ENCODE measurements at places on chromosomes 16 and 17.

- peak; percentile 83 for DNase-seq
Observed at GRCh38 chr17:76141212-76142038, at the start of gene FOXJ1. Gene FOXJ1 (minus strand): TSS chr17:76141245. CDS start chr17:76140395, 850 bp downstream.

- no peak for DNase-seq
Observed at GRCh38 chr16:4489030-4489429, 12.8 kb downstream of the HMOX2 start.

DNA sequence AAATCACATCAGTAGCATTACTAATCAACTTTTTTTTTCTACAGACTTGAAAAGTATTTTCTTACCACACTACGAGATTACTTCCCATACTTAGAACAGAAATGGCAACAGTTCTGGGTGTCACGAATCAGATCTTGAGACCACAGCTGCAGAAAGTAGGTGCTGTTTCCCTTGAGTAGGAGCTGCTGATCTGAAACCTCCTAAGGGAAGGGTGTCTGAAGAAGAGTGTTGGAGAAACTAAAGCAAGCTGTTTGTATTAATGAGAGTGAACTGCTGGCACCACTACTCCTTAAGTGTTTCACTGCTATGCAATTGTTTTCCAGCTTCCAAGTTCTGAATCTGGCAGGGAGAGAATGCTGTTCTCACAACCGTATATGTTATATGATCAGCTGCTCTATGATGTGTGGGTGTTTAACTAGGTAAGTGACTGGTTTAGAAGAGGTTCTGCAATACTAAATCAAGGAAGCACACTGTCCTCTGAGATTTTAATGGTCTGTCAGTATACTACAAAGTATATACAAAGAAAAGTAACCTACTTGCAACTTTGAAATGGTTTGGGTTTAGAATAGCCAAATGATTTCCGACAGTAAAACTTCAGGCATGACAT lies 3.3 kb downstream of the ZNF652 start:
- no peak for DNase-seq

DNA sequence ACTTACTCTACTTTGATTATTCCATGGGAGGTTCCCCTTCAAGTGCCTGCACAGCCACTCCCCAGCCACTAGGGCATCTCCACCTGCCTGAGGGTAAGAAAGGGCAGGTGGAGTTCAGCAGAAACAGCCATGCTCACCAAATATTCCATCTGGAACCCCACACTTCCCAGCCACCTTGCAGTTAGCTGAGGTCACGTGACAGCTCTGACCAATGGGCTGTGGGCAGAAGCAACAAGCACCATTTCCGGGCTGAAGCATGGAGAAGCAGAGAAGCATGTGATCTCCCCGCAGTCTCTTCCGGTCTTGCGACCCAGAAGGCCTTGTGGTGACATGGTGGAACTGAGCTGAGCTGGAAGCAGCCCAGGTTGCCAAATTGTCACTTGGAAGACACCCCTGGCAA lies 108.6 kb downstream of the CCT6B start:
- no peak for DNase-seq

- DNase-seq: no peak
Observed at GRCh38 chr17:31753011-31753410, 106.0 kb downstream of the COPRS start.

DNA sequence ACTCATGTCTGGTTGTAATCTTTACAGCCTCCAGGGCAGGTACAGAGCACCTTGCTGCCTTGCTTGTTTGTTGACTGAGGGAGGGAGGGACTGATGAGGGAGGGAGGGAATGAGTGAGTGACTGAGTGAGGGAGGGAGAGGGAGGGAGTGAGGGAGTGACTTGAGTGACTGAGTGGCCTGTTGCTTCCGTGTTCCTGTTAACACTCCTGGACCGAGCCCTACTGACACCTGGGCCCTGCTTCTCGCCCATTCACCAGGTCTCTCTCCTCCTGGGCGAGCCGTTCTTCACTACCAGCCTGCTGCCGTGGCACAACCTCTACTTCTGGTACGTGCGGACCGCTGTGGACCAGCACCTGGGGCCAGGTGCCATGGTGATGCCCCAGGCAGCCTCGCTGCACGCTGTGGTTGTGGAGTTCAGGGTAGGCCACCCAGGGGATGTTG lies 41.2 kb downstream of the PRMT7 start:
- no peak for DNase-seq

- DNase-seq: no peak
Observed at GRCh38 chr16:81384006-81384405, 60.6 kb upstream of the CMIP start.

DNA sequence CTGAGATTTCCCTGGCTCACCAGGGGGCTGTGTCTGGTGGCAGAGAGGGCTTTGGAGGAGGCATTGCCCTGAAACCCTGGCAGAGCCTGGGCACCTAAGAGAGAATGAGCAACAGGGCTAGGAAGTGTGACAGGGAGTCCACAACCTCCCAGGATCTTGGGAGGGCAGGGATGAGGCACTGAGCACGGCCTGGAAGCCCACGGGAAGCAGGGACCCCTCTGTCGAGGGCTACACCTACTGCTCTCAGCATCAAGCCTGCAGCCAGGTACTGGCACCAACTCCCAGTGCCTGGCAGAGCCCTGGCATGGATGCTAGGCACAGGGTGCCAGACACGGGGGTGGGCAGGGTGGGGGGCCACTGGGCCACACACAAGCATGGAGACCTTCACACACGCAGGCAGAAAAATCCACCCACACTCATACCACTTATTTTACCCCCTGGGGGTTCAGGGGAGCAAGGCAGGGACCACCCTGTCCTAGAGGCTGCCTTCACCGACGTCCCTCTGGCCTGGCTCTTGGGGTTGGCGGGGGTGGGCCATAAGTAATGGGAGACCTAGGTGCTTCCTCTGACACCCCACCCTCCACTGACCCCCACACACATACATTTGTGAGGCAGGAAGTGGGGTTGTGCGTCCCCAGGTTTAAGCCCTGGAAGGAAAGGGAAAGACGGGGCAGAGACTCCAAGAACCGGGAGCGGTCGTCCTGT lies 970 bp upstream of the HSD11B2 start:
- DNase-seq: no peak

- DNase-seq: no peak
Observed at GRCh38 chr16:85607796-85608514, 5.2 kb upstream of the GSE1 start.

DNA sequence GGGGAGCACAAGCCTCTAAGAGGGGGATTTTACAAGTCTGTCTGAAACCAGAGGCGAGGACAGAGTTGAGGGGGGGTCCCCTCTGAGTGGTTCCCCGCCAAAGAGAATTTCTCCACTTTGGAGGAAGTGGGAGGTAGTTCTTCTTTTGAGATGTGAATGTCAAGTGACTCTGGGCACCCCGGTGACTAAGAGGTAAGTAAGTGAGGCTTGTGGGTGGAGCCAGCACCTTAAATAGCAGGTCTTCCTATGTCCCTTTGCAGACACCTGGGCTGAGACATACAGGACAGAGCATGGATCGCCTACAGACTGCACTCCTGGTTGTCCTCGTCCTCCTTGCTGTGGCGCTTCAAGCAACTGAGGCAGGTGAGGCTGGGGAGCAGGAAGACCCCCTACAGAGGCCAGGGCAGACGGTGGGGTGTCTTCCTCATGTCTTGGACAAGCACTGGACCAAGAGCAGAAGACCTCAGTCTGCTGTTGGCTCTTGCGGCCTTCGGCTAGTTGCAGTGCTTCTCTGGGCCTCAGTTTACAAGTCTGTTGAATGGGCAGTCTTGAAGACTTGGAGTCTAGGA lies at the start of gene CCL22:
CCL22 (plus strand) TSS at position 257 of the 569 bp plus-strand sequence; CDS start at position 291, 34 bp downstream.
- DNase-seq: peak; percentile 7

GRCh38 chr16:9854675-9855074 lies 327.6 kb downstream of the GRIN2A start:
- DNase-seq: no peak

DNA sequence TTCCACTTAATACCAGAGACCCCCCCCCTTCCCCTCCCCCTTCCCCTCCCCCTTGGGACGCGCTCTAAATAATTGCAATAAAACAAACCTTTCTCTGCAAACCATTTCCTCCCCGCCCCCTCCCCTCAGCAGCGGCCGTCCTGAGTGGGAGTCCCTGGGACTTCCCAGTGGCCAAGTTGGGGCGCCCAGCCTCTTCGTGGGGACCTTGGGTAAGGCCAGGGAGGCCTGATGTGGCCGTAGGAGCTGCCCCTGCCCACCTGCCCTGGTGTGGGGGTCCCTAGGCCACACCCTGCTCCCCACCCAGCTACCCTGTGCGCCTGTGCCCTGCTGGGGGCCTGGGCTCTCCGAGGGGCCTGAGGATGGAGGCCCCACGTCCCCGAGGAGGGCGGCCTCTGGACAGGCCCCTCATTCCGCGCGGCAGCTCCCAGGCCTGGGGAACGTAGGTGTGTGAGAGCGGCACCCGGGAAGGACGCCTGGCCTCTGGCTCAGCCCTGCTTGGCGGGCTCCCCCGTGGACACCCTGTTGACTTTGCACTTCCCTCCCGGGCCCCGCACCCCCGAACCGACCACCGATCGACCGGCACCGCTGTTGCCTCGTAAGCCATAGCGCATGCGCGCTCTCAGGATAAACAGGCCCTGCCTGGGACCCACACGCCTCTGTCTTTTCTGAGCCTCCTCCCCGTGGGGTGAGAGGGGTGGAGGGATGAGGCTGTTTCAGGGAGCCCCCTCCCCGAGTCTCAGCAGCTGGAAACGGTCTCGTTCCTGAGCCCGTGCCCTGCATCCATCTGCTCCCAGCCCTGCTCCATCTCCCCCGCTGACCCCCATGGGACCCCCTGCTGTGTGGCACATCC lies 9.0 kb downstream of the NTHL1 start:
- no peak for DNase-seq

- no peak for DNase-seq
Observed at GRCh38 chr17:65855245-65855644, 293.8 kb upstream of the AXIN2 start.

DNA sequence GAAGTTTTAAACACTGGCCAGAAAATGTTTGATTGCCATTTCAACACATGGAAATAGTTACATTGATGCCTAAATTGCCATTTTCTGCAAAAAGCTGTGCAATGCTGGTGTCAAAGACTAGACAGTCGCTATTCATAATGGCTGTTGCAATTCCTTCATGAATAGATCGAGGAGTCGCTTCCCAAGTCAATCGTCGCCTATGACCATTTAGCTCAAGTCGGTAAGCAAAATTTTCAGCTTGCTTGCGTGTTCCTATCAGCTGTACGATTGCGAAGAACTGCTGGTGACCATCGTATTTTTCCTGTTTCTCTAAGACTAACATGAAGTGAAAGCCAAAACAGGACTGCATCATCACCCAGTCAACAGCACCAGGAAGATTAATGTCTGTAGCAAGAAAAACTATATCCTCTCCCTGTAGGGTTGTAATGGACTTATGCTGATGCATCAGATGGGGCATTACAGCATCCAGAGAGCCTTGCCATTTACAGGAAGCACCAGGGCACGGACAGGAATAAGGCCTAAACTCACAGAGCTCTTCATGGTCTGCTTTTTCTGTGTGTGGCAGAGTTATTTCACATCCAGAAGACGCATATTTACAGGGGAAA lies 23.6 kb downstream of the SIAH1 start:
- no peak for DNase-seq

DNA sequence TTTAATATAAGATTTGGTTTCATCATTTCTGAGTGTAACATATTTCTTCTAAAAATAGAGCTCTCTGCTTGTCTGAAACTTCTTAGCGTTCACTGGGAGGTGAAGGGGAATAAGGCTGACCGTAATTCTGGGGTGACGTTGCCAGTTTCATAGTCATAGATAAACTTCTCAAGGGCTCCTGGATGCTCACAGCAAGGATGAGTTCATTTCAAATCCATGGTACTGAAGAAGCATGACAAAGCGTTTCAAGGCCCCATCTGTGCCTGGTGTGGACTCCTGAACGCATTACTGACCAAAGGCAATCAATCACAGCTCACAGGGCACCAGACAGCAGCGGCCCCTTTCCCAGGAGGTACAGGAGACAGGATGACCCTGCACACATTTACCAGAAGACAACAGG lies 12.0 kb upstream of the EVPL start:
- DNase-seq: no peak

GRCh38 chr17:77196251-77196650 lies 55.5 kb downstream of the SEC14L1 start:
- DNase-seq: no peak

GRCh38 chr17:51402899-51403298 lies 142.6 kb downstream of the UTP18 start:
- DNase-seq: no peak

- DNase-seq: no peak
Observed at GRCh38 chr17:76417499-76418143, 33.2 kb downstream of the SPHK1 start.

GRCh38 chr16:21175397-21175796 lies 16.9 kb downstream of the LDAF1 start:
- DNase-seq: no peak

GRCh38 chr17:75795820-75796607 lies 11.4 kb downstream of the UNK start:
- DNase-seq: no peak

DNA sequence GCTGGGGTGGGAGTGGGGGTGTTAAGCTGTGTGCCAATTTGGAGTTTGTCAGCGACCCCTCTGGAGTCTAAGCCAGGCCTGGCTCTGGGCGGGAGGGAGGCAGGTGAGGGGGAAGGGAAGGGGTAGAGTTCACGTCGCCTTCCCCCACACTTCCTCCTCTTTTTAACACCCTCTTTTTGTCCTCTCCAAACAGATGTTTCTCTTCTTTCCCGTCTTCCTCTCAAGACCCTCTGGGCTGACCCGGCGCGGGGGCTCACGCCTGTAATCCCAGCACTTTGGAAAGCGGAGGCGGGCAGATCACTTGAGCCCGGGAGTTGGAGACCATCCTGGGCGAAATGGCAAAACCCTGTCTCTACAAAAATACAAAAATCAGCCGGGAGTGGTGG lies 3.3 kb downstream of the HOXB1 start:
- no peak for DNase-seq

DNA sequence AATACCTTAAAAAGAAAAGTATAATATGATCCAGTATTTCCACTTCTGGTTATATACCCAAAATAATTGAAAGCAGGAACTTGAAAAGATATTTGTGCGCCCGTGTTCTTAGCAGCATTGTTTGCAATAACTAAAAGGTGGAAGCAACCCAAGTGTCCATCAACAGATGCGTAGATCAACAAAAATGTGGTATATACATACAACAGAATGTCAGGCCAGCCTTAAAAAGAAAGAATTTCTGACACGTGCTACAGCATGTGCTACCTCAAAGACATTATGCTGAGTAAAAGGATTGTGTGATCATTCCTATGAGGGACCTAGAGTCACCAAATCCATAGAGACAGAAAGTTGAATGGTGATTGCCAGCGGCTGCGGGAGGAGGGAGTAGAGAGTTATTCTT lies 133.1 kb downstream of the SPECC1 start:
- DNase-seq: no peak

DNA sequence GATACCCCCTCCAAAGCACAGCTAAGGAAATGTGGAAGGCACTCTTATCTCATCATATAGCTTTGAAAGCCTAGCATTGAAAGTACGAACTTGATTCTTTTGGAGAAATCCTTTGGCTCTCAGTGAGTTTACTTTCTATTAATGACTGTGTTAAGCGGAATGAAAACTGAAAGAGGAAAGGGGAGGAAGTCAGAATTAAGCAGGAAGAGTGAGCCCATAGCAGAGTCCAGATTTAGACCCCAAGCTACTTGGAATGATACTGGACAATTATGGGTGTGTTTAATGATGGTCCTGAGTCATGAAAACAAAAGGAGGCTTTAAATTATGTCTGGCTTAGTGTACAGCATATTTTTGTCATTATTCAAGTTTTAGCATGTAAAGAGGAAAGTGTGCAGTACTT lies 42.2 kb downstream of the TENT4B start:
- no peak for DNase-seq

GRCh38 chr16:52568983-52569690 lies 22.2 kb upstream of the TOX3 start:
- no peak for DNase-seq
